ENCODE measurements at places on chromosomes 3 and 15.

GRCh38 chr3:79012530-79012913 is 755.3 kb downstream of the ROBO1 start:
- no peak for DNase-seq

- no peak for DNase-seq
These were observed 512.3 kb upstream of the MDFIC2 start for GRCh38 chr3:70824773-70825172.

GRCh38 chr3:113602256-113602655 is 69.9 kb downstream of the SIDT1 start:
- no peak for DNase-seq

DNA sequence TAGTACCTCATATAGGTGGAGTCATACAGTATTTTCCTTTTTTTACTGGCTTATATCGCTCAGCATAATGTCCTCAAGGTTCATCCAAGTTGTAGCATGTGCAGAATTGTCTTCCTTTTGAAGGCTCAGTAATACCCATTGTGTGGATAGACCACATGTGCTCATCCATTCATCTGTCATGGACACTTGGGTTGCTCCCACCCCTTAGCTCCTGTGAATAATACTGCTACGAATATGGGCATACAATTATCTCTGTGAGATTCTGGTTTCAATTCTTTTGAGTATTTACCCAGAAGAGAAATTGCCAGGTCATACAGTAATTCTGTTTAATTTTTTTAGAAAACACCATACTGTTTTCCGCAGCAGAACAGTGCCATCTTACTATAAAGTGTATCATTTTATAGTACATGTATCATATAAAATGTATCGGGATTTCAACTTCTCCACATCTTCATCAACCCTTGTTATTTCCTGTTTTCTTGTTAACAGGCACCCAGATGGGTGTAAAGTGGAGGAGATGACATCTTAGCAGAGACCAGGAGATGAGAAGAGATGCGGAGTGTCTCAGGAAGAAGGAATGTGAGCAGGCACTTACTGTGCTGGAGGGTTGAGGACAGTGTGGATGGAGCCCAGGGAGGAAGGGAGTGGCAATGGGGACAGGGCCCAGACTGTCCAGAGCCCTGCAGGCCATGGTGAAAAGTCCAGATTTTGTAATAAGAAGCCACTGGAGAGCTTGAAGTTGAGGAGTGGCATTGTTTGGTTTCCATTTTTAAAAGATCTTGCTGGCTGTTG is 27.0 kb upstream of the PRR23E start:
- DNase-seq, result no peak

- DNase-seq, result no peak
These were observed 12.6 kb upstream of the APH1B start for GRCh38 chr15:63264688-63265293.

GRCh38 chr15:100297812-100298211 is 44.0 kb downstream of the ADAMTS17 start:
- DNase-seq, result no peak

- no peak for DNase-seq
These were observed 1.5 kb downstream of the FSTL1 start for GRCh38 chr3:120449251-120449650.

- DNase-seq, result no peak
These were observed 106.5 kb downstream of the THRB start for GRCh38 chr3:24388159-24388558.

DNA sequence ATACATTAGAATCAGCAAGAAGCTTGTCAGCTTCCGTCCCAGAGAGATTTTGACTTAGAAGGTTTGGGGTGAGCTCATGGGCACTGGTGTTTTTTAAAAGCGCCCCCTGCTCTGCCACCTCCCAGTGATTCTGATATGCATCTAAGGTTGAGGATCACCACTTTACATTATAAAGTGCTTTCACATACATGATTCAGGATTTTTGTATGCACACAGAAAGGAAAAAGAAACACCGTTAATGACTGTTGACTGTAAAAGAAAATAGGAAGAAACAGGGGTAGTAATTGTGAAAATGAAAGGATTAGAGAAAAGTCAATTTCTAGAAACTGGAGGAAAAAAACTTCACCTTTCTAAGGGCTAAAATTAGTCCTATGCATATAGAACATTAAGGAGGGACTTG is 104.9 kb upstream of the ZBED2 start:
- DNase-seq, result no peak

DNA sequence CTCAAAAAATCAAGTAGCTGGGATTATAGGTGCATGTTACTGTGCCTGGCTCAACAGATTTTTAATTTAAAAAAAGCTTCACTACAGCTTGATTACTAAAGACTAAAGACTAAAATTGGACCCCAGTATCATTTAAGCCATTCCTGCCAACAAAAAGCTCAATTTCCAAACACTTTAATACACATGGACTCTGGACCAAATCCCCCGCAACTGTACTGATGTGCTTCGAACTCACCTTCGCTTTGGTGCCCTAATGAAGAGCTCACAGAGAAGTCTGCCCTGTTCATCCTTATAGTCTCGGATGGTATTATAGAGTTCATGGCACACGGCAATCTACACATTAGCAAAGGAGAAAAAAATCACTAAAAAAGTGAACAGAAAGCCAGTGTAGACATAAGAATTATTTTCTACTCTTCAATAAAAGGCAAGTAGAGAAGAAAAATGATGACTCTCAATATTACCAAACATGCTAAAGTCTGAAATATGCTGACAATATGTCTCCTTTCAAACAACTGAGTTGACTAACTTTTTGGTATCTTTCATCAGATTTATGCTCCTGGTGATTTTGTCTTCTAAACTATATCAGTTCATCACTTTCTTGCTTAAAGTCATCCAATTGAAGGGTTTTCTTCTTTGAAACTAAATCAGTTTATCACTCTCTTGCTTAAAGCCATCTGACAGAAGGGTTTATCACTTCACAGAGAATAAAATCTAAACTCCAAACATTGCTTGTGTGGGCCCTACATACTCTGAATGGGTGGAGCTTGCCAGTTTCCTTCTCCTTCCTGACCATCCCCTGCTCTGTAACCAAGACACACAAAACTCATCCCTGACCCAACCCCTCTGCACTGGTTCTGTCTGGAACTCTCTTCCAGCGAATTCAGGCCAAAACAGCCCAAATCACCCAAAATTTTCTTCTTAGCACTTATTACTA is 7.2 kb downstream of the PBRM1 start:
- DNase-seq, result no peak

- no peak for DNase-seq
These were observed 283.1 kb upstream of the STAC start for GRCh38 chr3:36097209-36097608.

DNA sequence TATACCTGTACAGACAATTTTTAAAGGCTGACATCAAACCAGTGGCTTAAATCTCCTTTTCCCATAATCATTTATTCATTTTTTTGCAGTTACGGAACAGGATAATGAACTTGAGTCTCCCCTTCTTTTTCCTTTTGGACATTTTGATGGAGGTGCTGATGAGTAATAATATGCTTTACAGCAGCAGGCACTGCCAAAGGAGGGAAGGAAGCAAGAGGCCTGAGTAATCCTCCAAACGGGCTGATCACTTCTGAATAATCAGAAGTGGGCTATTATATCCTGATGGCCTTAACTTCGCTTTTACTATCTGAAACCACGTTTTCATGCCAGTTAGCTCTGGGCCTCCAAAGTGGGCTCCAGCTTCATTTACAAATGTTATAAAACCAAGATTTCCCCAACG is 527.2 kb downstream of the FOXP1 start:
- DNase-seq, result no peak
